ENCODE measurements at places on chromosomes 5 and 9. TPM values are rescaled to one million over a fixed set of nuclear protein-coding genes. Genes with fewer than 3 reads are reported as not detected.

EGFLAM gene
- not detected for total RNA-seq

PCDHGB3 gene
- 0.40 TPM for total RNA-seq

CACNA1B gene
- total RNA-seq: not detected

RLN1 gene
- 0.59 TPM for total RNA-seq

DNA sequence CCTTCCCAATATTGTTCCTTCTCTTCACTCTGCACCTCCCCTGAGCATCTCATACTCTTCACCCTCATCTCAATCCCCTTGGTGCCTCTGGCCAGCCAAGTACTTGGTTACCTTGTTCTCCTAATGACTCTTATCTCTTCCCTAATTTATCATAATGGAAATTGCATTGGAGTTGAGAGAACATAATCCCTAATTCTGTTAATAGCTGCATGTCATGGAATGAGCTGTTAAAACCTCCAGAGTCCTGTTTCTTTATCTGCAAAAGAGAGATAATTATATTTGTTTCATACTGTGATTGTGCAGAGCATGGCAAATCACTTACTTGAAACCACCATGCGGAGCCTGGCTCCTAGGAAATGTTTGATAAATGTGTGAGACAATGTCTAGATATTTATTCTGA lies 1074.9 kb upstream of the DMAC1 start:
- H3K36me3 ChIP-seq: no peaks in the 10 kb centered on the region
- no peaks in the 10 kb centered on the region for H3K27me3 ChIP-seq
- no peak overlapping the region for H3K4me3 ChIP-seq
- no peak for DNase-seq
- no peak overlapping the region for H3K27ac ChIP-seq

DNA sequence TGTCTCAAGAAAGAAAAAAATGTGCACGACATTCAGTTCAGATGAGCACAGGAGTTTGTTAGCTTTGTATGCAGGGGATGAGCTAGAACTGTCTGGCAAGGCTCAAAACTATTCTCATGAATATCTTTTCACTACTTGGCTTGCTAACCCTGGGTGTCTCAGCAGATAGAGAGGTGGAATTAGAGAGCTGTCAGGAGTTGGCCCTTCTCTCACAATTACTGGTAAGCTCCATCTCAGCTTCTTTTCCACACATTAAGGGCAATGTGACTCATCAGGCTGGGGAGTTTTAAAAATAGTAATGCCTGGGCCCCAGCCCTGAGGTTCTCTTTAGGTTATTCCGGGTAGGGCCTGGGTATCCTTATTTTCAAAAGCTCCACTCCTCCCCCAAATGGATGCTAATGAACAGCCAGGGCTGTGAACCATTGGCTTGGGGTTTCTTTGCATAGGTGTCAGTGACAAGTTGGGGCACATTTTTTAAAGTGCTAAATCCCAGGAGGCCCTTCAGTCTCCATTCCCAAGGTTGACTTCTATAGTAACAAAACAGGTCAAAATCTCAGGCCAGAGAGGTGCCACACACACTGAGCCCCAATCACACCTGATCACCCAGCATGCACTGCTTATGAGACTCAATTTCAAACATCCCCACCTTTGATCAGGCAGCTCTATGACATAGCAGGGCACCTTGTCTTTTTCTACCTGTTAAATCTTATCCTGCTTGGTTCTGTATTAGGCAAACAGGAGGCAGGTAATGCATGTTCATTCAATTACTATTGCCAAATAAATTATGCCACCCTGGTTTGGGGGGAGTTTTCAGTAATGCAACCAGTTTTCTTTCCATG lies 239.7 kb upstream of the DAP start:
- no peak overlapping the region for H3K4me3 ChIP-seq
- DNase-seq: no peak
- no peaks in the 10 kb centered on the region for H3K4me1 ChIP-seq

DNA sequence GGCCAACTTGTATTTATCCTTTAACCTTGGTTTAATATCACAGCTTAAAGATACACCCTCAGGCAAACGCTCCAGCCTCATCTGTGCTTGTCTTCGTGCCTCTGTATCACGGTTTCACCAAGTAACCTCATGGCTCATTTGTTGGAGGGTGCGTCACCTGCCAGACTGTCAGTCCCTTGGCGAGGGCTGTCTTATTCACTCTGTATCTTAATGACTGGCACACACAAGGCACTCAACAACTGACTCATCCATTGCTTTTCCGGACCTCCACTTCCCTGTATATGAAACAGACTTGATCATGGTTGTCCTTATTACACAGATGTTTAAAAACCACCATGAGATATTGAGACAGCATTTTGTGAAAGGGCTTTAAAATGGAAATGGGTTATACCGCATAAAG lies 28.0 kb downstream of the LCP2 start:
- H3K4me3 ChIP-seq: peak overlapping the region; percentile 56
- peak; percentile 70 for DNase-seq
- H3K27me3 ChIP-seq: no peaks in the 10 kb centered on the region
- peak overlapping the region; percentile 83 for H3K27ac ChIP-seq

GRCh38 chr5:87010736-87011135 lies 256.9 kb upstream of the RASA1 start:
- H3K4me1 ChIP-seq: no peaks in the 10 kb centered on the region
- no peaks in the 10 kb centered on the region for H3K36me3 ChIP-seq
- peaks cover 12% of the 10 kb centered on the region for H3K27me3 ChIP-seq
- no peak overlapping the region for H3K27ac ChIP-seq
- no peak overlapping the region for H3K4me3 ChIP-seq

- H3K4me3 ChIP-seq: no peak overlapping the region
- no peak for DNase-seq
- H3K36me3 ChIP-seq: no peaks in the 10 kb centered on the region
- H3K27me3 ChIP-seq: peaks cover 5% of the 10 kb centered on the region
- H3K27ac ChIP-seq: no peak overlapping the region
Observed at GRCh38 chr5:41636605-41637004, 126.2 kb upstream of the PLCXD3 start.

DNA sequence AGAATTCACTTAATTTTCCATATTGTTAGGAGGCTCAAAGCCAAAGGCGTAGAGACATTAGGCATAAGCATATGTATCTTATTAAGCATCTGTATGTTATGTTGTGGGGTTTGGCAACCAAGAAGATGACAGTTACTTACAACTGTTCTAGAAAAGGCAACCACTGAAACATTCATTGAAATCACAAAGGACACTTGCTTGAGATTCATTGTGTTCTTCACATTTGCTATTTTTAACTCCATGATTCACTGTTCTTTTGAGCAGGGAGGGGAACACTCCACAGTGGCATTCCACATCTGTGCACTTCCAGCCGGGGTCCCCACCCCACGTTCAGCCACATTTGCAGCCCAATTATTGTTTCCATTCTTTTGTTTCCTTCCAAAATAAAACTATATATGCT lies 107.1 kb downstream of the PALM2AKAP2 start:
- no peak for DNase-seq
- peaks cover 69% of the 10 kb centered on the region for H3K4me1 ChIP-seq
- H3K4me3 ChIP-seq: peak overlapping the region; percentile 75
- no peaks in the 10 kb centered on the region for H3K27me3 ChIP-seq
- H3K36me3 ChIP-seq: peaks cover 7% of the 10 kb centered on the region

- no peak for DNase-seq
- no peaks in the 10 kb centered on the region for H3K36me3 ChIP-seq
- H3K27ac ChIP-seq: no peak overlapping the region
- H3K4me1 ChIP-seq: no peaks in the 10 kb centered on the region
- H3K4me3 ChIP-seq: no peak overlapping the region
Observed at GRCh38 chr9:107841076-107841475, 351.5 kb upstream of the KLF4 start.

Data from activated CD4-positive, alpha-beta T cell treated with anti-CD3 and anti-CD28 coated beads, Interleukin-2, amount 10 ng/mL, durations not matched to agents 24 days and 14 days (primary cell).